Left lung (tissue), 14 donors: ENCODE measurements at places on chromosomes 13 and 19. TPM values are rescaled to one million over a fixed set of nuclear protein-coding genes. Genes with fewer than 3 reads are reported as not detected.

- no peak overlapping the region for H3K27ac ChIP-seq
- no peak for DNase-seq
- no peaks in the 10 kb centered on the region for H3K27me3 ChIP-seq
- H3K4me3 ChIP-seq, result no peak overlapping the region
- H3K36me3 ChIP-seq, result peaks cover 23% of the 10 kb centered on the region
Measured at GRCh38 chr13:41354416-41354815, 43.3 kb downstream of the NAA16 start.

The SYT5 gene
- not detected for total RNA-seq

DNA sequence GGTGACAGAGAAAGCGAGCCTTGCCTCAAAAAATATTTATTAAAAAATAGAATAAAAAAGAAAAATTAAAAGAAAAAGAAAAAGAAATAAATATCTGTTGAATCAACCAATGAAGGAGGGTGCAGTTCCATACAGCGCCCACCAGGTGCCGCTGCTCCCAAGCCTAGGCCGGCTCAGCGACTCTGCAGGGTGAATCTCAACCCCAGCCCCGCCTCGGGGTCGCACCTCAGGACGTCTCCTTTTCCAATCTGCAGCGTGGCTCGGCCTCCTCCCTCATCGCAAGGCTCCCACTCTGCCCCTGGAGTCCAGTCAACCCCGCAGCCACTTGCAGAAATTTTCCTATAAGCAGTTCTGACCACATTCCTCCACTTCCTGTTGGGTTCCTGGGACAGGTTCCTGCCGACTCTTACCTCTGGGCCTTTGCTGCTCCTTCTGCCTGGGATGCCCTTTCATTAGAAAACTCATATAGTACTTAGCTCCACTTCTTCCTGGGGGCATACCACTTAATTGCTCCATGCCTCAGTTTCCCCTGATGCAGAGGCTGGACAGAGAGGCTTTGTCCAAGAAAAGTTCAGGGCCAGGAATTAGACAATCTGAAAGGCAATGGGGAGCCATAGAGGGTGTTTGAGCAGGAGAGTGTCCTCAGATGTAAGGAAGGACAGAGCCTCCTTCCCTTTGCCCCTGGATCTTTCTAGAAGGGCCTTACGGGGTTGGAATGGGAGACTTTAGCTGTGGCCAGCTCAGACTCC lies 24.3 kb downstream of the NFILZ start:
- H3K36me3 ChIP-seq, result no peaks in the 10 kb centered on the region
- no peak overlapping the region for H3K4me3 ChIP-seq
- H3K27ac ChIP-seq, result no peak overlapping the region
- H3K27me3 ChIP-seq, result no peaks in the 10 kb centered on the region
- peak; percentile 50 for DNase-seq

DNA sequence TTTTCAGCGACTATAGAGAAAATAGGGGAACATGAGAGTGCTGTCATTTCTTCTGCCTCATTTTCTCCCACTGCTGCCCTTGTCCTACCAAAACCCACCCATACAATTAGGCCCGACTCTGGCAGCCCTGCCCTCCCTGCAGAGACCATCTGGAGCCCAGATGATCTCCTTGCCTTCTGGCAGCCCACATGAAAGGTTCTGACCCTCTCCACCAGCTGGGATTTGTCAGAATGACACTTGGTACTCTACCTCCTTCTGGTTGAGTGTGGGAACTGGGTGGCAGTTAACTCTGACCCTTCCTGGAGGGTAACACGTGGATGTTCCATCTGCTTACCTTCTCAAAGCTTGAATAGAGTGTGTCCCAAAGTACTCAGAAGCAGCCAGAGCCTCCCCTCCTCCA lies 21.0 kb upstream of the SIAH3 start:
- H3K4me1 ChIP-seq, result no peaks in the 10 kb centered on the region
- DNase-seq, result no peak
- no peak overlapping the region for H3K4me3 ChIP-seq
- H3K36me3 ChIP-seq, result no peaks in the 10 kb centered on the region

The ZNF415 gene
- total RNA-seq, result 8.4 TPM

DNA sequence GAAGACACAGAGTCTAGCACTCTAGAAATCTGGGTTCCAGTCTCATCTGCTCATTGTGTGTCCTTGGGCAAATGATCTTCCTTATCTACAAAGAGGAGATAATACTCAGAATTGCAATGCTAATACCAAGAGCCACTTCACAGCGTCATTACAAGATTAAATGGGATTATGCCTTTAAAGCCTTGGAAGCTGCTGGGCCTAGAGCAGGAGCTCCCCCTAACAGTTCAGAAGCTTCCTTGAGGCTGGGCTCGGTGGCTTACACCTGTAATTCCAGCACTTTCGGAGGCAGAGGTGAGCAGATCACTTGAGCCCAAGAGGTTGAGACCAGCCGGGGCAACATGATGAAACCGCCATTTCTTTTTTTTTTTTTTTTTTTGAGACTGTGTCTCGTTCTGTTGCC lies 27.6 kb downstream of the AP2S1 start:
- DNase-seq, result no peak
- no peaks in the 10 kb centered on the region for H3K27me3 ChIP-seq
- no peak overlapping the region for H3K27ac ChIP-seq
- no peaks in the 10 kb centered on the region for H3K36me3 ChIP-seq
- peaks cover 23% of the 10 kb centered on the region for H3K4me1 ChIP-seq

DNA sequence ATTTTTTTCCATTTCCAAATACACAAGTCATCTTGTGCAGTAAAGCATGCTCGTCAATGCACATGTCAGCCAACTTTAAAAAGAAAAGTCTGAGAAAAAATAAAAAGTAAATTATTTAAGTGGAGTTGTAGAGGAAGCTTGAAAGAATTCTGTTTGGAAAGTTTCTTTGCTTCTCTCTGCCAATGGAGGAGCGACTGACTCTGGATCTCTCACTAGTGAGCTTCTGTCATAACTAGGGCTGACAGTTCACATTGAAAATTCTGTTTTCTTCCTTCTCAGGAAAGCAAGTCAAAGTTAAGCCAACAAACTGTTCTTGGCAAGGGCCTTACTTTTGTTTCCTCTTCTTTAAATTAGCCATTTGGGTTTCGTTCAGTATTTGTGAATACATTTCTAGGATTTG lies 298.2 kb downstream of the POU4F1 start:
- no peaks in the 10 kb centered on the region for H3K4me1 ChIP-seq
- H3K27ac ChIP-seq, result no peak overlapping the region

DNA sequence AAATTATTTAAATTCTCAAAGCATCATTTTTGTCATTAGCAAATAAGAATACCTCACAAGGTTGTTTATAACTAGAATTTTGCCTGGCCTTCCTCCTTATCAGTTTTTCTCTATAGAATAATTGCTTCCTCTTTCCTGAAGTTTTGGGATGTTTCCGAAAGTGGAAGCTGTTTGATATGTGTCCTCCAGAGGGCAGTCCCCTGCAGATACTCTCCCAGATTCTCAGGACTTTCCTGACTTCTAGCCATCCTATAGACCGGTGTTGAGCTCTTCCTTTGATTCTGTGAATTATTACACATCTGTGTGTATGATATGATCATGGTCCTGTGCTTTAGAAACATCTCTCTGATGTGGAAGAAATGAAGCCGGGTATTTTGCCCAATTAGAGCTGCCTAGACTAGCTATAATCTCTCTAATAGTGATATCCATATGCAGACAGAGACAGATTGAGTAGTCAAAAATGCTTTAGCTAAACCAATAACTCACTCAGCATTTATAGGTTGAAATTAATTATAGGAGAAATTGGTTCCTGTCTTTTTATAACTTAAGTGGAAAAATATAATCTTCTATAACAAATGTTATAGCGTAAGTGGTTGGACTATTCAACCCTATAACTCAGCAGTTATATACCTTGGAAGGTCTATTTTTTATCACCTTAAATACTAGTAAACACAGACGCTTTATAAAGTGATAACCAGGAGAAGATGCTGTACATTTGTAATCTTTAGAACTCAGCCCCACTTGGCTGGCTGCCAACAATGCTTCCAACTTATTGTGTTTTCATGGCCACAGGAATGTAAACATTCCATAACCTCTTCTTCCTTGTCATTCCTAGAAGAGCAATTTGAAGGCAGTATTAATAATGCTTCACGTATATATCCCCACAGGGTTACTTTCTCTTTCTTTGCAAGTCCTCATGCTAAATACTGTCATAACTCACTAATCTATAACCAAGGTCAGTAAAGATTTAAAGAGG lies 201.0 kb upstream of the RXFP2 start:
- no peak for DNase-seq
- no peaks in the 10 kb centered on the region for H3K36me3 ChIP-seq
- no peaks in the 10 kb centered on the region for H3K27me3 ChIP-seq
- no peak overlapping the region for H3K4me3 ChIP-seq
- no peak overlapping the region for H3K27ac ChIP-seq
- no peaks in the 10 kb centered on the region for H3K4me1 ChIP-seq

The ZNF69 gene
- 14.6 TPM for total RNA-seq

The LRRC63 gene
- 0.65 TPM for total RNA-seq

GRCh38 chr19:5154129-5154798 lies 185.4 kb downstream of the KDM4B start:
- H3K4me1 ChIP-seq, result no peaks in the 10 kb centered on the region
- no peaks in the 10 kb centered on the region for H3K27me3 ChIP-seq
- H3K4me3 ChIP-seq, result no peak overlapping the region

The FGF14 gene
- total RNA-seq, result 3.4 TPM

The DCAF15 gene
- 20.2 TPM for total RNA-seq

The ZNF439 gene
- 10.7 TPM for total RNA-seq

The OR7A5 gene
- not detected for total RNA-seq

GRCh38 chr13:102517959-102518358 lies 78.8 kb upstream of the TPP2 start:
- no peak overlapping the region for H3K27ac ChIP-seq
- H3K27me3 ChIP-seq, result no peaks in the 10 kb centered on the region
- no peaks in the 10 kb centered on the region for H3K4me1 ChIP-seq
- H3K4me3 ChIP-seq, result no peak overlapping the region
- no peak for DNase-seq

- no peaks in the 10 kb centered on the region for H3K27me3 ChIP-seq
- DNase-seq, result peak; percentile 76
- peaks cover 23% of the 10 kb centered on the region for H3K4me1 ChIP-seq
- peak overlapping the region; percentile 85 for H3K27ac ChIP-seq
- no peaks in the 10 kb centered on the region for H3K36me3 ChIP-seq
Measured at GRCh38 chr19:55460670-55461258, 678 bp downstream of the ISOC2 start.

GRCh38 chr19:38209671-38210457 lies 14.2 kb downstream of the DPF1 start:
- DNase-seq, result peak; percentile 94
- peak overlapping the region; percentile 59 for H3K27ac ChIP-seq
- H3K27me3 ChIP-seq, result peaks cover 68% of the 10 kb centered on the region
- H3K36me3 ChIP-seq, result no peaks in the 10 kb centered on the region
- no peak overlapping the region for H3K4me3 ChIP-seq

GRCh38 chr13:101211261-101211660 lies 205.0 kb downstream of the NALCN start:
- no peaks in the 10 kb centered on the region for H3K27me3 ChIP-seq
- H3K36me3 ChIP-seq, result no peaks in the 10 kb centered on the region
- H3K4me3 ChIP-seq, result no peak overlapping the region
- DNase-seq, result no peak
- H3K4me1 ChIP-seq, result no peaks in the 10 kb centered on the region

The PCDH20 gene
- total RNA-seq, result 2.7 TPM

The GRWD1 gene
- total RNA-seq, result 21.5 TPM

DNA sequence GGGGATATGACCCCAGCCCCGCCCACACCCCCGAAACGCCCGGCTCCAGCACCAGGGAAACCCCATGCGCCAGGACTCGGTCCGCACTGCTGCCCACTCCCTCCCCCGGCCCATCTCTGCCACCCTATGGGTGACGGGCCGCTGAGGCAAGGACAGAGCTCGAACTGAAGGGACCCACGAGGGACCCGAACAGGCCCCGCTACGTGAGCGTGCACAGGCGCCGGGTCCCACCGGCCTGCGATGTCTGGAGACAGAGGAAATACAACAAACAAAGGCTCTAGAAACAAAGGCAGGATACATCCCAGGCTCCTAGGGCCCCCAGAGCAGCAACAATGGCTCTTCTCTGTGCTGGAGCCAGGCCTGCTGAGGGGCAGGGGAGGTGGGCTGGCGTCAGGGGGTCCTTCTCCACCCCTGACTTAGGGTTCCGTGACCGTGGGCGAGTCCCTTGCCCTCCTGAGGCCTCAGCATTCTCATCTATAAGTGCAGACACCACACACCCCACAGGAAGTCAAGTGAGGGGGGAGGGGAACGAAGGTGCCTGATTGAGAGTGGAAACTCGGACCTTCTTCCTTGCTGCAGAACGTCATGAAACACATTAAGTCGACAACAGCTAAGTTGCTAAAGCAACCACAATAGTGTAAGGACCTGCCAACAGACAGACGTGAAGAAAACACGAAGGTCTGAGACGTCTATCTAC lies 3.1 kb downstream of the ABHD17A start:
- H3K4me3 ChIP-seq, result no peak overlapping the region
- no peaks in the 10 kb centered on the region for H3K36me3 ChIP-seq
- peaks cover 51% of the 10 kb centered on the region for H3K4me1 ChIP-seq
- DNase-seq, result no peak
- H3K27ac ChIP-seq, result peak overlapping the region; percentile 92

GRCh38 chr13:21657538-21657937 lies 13.3 kb upstream of the FGF9 start:
- H3K4me3 ChIP-seq, result no peak overlapping the region
- H3K27ac ChIP-seq, result no peak overlapping the region
- H3K36me3 ChIP-seq, result no peaks in the 10 kb centered on the region
- H3K27me3 ChIP-seq, result no peaks in the 10 kb centered on the region

DNA sequence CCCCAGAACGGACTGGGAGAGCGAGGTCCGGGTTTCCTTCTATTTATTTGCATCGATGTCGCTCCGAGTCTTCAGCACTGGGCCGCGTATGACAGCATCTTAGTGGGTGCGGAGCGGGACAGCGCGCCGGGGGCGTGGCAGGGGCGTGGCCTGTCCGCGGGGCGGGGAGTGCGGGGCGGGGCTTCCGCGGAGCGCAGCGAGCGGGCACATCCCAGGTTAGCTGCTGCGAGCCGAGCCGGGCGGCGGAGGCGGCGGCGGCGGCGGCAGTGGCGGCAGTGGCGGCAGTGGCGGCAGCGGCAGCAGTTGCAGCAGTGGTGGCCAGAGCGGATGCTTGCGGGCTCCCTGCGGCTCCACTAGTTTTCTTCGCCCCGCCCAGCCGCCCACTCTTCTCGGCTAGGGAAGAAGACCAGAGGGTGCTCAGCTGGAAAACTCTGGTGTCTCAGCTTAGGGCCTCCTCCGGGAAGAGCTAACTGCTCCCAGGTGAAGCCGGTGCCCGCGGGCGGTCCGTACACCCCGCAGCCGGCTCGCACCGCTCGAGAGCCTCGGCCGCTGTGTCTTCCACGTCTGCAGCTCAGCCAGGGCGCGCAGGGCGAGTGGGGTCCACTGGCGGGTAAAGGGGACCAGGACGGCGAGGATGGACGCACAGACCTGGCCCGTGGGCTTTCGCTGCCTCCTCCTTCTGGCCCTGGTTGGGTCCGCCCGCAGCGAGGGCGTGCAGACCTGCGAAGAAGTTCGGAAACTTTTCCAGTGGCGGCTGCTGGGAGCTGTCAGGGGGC lies at the start of gene GPC5:
TSS of gene GPC5 (plus strand) at position 209 of the 776 bp plus-strand sequence.
- peaks cover 19% of the 10 kb centered on the region for H3K27me3 ChIP-seq
- no peaks in the 10 kb centered on the region for H3K36me3 ChIP-seq
- peaks cover 19% of the 10 kb centered on the region for H3K4me1 ChIP-seq
- DNase-seq, result peak; percentile 95
- peak within 1 kb of the TSS; percentile 37 for H3K27ac ChIP-seq
- H3K4me3 ChIP-seq, result peak within 1 kb of the TSS; percentile 31

- no peak for DNase-seq
- H3K27me3 ChIP-seq, result peaks cover 39% of the 10 kb centered on the region
- no peaks in the 10 kb centered on the region for H3K36me3 ChIP-seq
- peak overlapping the region; percentile 24 for H3K27ac ChIP-seq
Measured at GRCh38 chr19:41457241-41457640, 14.3 kb downstream of the ERICH4 start.
